ENCODE measurements at places on chromosomes 1 and 21.

DNA sequence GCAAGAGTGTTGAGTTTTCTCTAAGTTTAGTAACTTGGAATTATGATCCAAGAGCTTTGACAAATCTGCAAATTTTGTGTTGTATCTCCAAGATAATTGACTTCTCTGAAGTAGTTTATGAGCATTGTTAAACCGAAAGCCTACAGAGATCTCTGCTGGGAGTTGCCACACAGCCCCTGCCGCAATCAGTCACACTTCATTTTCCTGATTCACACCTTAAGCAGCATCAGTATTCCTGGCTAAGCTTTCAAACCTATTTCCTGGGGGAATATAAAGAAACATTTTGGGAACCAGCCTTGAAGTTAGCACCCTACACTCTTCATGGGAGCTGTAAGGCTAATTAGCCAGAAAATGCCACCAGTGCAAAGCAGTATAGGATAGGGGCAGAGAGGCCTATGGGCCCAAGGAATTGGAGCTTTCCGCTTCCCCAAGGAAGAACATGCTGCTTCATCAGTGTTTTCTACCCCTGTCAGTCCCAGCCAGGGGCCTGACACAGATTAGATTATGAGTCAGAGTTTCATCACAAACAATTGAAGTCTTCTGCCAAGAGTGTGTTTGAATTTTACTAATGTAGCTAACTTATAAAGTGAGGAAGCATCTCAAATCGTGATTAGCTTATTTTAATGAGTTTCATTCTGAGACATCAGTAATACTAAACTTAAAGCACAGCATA lies 23.2 kb upstream of the CACYBP start:
- no peak for DNase-seq

DNA sequence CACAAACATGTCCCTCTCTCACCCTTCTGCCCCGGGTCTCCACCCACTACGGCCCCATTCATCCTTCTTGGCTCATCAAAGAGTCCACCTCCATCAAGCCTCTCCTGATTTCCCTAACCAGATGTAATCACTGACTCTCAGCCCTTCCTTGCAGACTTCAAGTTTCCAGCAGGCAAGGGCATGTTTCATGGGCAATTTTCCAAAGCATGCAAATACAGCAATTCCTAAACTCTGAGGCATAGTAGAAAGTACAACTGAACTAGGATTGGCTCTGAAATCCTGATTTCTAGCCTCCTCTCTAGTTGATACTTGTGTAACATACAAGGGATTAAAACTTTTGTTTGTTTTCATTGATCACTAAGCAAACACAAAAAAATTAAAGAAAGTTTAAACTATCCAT lies 109.1 kb upstream of the GADD45A start:
- peak; percentile 64 for DNase-seq

DNA sequence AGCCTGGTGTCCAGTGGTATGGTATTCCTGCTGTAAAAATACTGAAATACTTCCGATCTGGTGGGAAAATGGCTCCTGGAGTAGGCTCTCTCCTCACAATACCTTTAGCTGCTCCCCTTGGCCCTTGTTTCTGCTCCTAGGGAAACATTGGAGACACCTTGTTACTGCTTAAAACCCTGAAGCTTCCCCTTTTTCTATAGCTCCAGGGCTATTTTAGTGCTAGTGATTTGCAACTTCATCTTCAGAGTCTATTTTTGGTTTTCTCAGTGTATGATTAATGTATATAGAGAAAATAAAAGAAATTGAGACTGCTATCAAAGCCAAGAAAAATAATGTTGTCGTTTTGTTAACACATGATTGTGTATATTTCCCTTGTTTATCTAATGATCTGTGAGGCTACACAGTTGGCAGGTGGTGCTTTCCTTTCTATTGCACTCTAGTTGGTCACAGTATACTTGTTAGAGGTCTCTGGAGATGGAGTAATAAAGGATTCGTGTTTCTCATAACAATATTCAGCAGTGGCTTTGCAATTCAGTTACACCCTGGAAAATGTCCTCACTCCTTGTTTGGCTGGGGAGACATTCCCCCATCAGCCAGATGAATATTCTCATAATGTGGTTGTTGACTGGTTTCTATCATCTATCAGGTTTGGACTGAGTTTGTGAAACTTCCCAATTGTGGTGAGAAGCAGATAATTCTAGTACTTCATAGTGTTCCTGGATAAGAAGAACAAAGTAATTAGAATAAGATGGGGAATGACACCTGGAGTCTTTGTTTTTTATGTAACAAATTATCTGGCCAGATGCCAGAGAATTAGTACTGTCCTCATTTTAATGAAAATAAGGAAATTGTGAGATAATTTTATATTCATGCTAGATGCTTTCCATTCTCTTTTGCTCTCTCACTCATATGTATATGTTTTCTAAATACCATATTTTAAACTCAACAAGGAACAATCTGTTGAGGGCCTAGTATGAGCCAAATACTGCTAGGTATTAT lies 44.8 kb upstream of the CACYBP start:
- DNase-seq: no peak

- peak; percentile 93 for DNase-seq
Observed at GRCh38 chr1:105485207-105485606, 1571.3 kb upstream of the PRMT6 start.

DNA sequence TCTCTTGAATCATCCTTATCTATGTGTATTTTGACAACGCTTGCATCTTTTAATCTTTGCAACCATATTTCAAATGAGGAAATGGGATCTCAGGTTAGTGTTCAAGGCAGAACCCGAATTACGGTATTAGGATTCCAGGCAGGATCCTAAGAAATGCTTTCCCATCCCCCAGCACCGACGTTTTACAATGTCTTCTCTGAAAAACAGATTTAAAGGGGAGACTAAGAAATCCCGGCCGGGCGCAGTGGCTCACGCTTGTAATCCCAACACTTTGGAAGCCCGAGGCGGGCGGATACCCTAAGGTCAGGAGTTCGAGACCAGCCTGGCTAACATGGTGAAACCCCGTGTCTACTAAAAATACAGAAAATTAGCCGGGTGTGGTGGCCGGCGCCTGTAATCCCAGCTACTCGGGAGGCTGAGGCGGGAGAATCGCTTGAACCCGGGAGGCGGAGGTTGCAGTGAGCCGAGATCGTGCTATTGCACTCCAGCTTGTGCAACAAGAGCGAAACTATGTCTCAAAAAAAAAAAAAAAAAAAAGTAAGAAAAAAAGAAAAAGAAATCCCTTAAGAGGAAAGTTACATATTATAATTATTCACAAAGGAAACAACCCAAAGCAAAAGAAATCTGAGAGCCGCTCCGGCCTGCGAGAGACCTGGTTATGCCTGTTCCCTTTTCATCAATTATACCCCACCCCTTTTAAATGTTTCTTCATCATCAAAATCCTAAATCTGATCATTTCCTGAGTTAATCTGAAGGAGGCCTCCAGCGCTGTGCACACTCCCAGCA lies 801 bp upstream of the GORAB start:
- DNase-seq: no peak

GRCh38 chr1:3097231-3097630 lies 28.2 kb downstream of the PRDM16 start:
- DNase-seq: no peak

- peak; percentile 16 for DNase-seq
Observed at GRCh38 chr1:235843461-235843961, 23.2 kb downstream of the LYST start.
